ENCODE measurements at places on chromosomes 7 and 10.

DNA sequence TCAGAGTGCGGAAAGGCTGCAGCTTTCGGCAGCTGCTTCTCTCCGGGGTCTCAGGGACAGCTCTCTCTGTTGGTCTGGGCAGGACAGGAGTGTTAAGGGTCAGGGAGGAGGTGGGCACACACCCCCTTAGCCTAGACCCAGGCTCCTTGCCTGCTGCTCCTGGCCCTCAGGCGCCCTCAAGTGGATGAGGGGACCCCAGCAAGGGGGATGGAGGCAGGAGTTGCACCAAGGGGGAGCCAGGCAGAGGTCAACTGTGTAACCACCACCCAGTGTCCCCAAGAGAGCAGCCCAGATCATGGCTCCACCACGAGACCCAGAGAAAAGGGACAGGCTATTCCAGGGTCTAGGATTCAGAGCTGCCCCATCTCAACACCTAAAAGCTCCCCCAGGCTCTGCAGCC, 26.9 kb downstream of the SPOCK2 start:
- no peak for DNase-seq

- no peak for DNase-seq
Observed at GRCh38 chr7:148289630-148290029, 300.9 kb upstream of the C7orf33 start.

DNA sequence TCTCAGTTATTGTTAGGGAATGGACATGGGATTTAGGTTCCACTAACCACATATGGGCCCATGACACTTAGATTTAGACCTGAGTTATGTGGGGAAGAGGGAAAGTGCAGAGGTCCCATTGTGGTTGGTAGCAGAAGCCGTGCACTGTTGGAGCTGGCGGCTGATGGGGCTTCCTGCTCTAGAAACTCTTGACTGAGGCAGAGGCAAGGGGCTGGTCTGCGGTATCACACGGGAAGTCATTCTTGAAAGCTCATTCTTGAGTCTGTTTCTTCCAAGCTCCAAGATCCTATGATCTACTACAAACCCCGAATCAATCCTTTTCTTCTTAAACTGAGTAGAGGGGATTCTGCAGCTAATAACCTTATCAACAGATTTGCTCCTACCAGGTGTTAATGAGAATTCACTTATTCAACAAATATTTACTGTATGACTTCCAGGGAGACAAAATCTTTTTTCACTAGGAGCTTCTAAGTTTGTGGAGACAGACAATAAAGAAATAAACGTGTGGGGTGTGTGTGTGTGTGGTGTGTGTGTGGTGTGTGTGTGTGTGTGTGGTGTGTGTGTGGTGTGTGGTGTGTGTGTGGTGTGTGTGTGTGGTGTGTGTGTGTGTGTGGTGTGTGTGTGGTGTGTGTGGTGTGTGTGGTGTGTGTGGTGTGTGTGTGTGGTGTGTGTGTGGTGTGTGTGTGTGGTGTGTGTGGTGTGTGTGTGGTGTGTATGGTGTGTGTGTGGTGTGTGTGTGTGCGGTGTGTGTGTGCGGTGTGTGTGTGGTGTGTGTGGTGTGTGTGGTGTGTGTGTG, 57.1 kb downstream of the AOC1 start:
- DNase-seq = peak; percentile 37

DNA sequence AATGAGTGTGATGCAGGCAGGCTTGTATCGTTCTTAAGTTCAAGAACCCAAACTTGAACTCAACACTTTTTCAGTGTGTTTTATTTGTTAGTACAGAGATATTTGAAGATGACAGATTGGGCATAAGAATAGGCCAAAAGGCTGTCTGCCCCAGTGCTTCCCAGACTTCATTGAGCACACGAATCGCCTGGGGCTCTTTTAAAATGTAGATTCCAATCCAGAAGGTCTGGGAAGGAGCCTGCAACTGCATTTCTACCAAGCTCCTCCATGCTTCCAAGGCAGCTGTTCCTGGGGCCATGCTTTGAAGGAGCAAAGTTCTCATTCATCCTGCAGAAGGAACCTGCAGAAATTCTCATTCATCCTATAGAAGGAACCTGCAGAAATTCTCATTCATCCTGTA, 114.5 kb upstream of the INSYN2A start:
- DNase-seq = no peak

GRCh38 chr7:32258265-32258664, 188.1 kb upstream of the PDE1C start:
- DNase-seq = no peak

GRCh38 chr10:78856421-78856820, 212.3 kb upstream of the ZMIZ1 start:
- no peak for DNase-seq

DNA sequence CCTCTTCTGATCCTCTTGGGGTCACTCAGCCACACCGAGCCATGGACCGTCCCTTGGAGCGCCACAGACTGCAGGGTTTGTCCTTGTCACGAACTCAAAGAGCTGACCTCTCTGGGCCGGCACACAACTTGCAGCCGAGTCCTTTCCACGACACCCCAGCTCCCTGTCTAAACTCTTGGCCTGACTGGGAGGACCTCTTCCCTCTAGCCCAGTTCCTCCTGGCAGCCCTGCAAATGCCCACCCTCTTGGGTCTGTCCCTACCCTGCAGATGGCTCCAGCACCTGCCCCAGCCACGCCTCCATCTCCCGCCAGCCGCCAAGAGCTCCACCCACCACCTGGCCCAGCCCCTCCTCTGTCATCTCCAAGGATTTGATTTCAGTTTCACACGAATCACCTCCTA, 339.2 kb downstream of the DNAJB6 start:
- no peak for DNase-seq

GRCh38 chr7:78146546-78146945, 348.0 kb downstream of the PHTF2 start:
- no peak for DNase-seq

- no peak for DNase-seq
Observed at GRCh38 chr10:105742184-105742583, 1101.1 kb downstream of the SORCS3 start.

GRCh38 chr7:77887567-77887966, 89.0 kb downstream of the PHTF2 start:
- no peak for DNase-seq

- no peak for DNase-seq
Observed at GRCh38 chr7:22832401-22832800, 9.8 kb upstream of the TOMM7 start.

DNA sequence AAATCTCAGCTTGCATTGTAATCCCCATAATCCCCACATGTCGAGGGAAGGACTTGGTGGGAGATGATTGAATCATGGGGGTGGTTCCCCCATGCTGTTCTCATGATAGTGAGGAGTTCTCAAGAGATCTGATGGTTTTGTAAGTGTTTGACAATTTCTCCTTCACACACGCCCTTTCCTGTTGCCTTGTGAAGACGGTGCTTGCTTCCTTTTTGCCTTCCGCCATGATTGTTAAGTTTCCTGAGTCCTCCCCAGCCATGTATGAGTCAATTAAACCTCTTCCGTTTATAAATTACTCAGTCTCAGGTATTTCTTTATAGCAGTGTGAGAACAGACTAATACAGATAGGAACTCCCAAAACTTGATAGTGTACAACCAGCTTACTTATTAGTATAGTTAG, 98.6 kb downstream of the CREM start:
- no peak for DNase-seq

GRCh38 chr10:52615331-52615730, 157.3 kb downstream of the MBL2 start:
- no peak for DNase-seq

DNA sequence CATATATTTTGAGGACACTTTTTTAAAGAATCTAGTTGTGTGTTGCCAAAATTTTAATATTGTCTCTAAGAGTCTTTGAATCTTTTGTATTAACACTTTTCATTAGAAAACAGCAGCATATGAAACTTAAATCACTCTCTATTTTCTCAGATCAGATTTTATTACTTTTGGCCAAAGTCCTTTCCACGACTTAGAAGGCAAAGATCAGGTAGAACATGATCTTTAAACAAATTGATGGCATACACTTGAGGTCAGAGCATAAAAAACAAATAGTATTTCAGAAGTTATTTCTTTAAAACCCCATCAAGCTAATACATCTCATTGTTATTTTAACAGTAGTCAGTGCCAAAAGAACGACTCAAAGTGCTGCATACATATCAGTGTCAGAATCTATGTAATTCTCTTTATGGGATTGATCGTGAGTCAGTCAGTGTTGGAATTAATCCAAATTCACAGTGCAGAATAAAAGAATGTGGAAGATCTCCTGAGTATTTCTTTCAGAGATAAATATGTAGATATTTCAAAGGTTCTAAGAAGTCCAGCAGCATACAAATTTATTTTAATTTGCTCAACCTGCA, 9.6 kb upstream of the AGMO start:
- DNase-seq = no peak

- DNase-seq = no peak
Observed at GRCh38 chr10:16643502-16643901, 121.8 kb upstream of the C1QL3 start.

DNA sequence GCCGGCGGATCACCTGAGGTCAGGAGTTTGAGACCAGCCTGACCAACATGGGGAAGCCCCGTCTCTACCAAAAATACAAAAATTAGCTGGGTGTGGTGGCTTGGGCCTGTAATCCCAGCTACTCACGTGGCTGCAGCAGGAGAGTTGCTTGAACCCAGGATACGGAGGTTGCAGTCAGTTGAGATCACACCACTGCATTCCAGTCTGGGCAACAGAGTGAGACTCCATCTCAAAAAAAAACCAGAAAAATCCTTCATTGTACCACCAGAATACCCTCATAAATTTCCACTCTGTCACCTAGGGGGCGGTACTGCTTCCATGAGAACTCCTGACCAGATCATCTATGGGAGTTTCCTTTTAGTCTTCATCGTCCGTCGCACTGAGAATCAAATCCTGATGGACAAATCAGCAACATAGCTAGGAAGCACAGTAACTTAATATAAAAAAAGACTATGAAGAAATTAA, 225.8 kb upstream of the KLF14 start:
- peak; percentile 59 for DNase-seq

- DNase-seq = no peak
Observed at GRCh38 chr7:44064791-44065430, 456 bp downstream of the PGAM2 start.

- DNase-seq = no peak
Observed at GRCh38 chr10:132309879-132310591, 2.3 kb upstream of the STK32C start.

- DNase-seq = no peak
Observed at GRCh38 chr10:46538155-46538554, 18.3 kb downstream of the GPRIN2 start.

Data from stimulated activated naive CD8-positive, alpha-beta T cell treated with anti-CD3 and anti-CD28 coated beads, Interleukin-15, Interleukin-2, amounts not matched to agents 100 U/mL and 50 U/mL, for 24 hours (primary cell).